Left renal pelvis (tissue), 4 donors: ENCODE measurements at places on chromosomes 3 and 15. TPM values are rescaled to one million over a fixed set of nuclear protein-coding genes. Genes with fewer than 3 reads are reported as not detected.

- no peak for DNase-seq
Measured at GRCh38 chr3:126128504-126129397, 44.8 kb upstream of the SLC41A3 start.

GRCh38 chr3:127534564-127534963 is 56.0 kb downstream of the TPRA1 start:
- no peak for DNase-seq

DNA sequence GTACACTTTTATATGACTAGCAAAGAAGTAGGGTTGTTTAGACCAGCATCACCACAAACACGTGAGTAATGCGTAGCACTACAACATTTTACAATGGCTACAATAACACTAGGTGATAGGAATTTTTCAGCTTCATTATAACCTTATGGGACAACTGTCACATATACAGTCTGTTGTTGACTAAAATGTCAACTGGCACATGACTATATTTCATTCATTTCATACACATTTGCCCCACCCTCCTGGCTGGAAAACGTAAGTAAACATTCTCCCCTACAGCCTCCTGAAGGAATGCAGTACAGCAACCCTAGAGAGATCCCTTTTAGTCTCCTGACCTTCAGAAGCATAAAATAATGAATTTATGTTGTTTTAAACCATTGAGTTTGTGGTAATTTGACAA is 16.2 kb downstream of the RIOX2 start:
- DNase-seq, result no peak

- DNase-seq, result no peak
Measured at GRCh38 chr3:195394024-195394423, 48.8 kb downstream of the ACAP2 start.

The DOCK3 gene
- 1.3 TPM for polyA plus RNA-seq
